ENCODE measurements at places on chromosomes 7 and 10. TPM values are rescaled to one million over a fixed set of nuclear protein-coding genes. Genes with fewer than 3 reads are reported as not detected.

The TEX36 gene
- not detected for total RNA-seq

The AOAH gene
- 0.92 TPM for total RNA-seq

The C7orf57 gene
- 0.36 TPM for total RNA-seq

The CALHM1 gene
- not detected for total RNA-seq

The EVX1 gene
- 0.71 TPM for total RNA-seq

The BTBD16 gene
- 0.29 TPM for total RNA-seq

The OR2A25 gene
- total RNA-seq = not detected

The C10orf53 gene
- total RNA-seq = not detected

The DDC gene
- total RNA-seq = 29.9 TPM

The GPR37 gene
- total RNA-seq = 16.6 TPM

The PAX4 gene
- total RNA-seq = 3.4 TPM

The COL26A1 gene
- 10.6 TPM for total RNA-seq

The PHYH gene
- total RNA-seq = 27.3 TPM

The ASAH2 gene
- 5.4 TPM for total RNA-seq

The GNGT1 gene
- total RNA-seq = not detected

The FUOM gene
- 21.7 TPM for total RNA-seq

The ZNF467 gene
- total RNA-seq = 16.7 TPM

The GIMAP8 gene
- total RNA-seq = not detected

The IFT22 gene
- 48.1 TPM for total RNA-seq

The ZNF239 gene
- 2.4 TPM for total RNA-seq

Data from type B pancreatic cell (in vitro differentiated cells).